ENCODE measurements at places on chromosomes 1 and 21.

DNA sequence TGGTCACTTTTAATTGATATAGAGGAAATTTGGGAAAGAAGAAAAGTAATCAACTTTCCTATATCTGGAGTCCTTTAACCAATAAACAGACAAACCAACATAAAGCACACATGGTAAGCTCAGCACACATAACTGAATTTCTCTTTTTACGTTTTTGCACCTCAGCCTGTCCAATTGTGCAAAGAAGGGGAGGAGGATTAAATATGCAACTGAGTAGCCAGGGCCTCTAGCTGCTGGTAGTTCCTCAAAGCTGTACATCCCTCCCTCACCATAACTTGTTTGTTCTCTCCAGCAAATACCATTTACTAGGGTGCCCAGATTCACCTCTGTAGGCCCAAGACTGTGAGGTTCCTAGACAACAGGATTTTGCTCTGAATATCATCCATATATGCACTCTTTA, 25.4 kb downstream of the ST6GALNAC5 start:
- no peak for DNase-seq

- DNase-seq = no peak
These were observed 640.1 kb downstream of the PTPRU start for GRCh38 chr1:29876441-29876840.

DNA sequence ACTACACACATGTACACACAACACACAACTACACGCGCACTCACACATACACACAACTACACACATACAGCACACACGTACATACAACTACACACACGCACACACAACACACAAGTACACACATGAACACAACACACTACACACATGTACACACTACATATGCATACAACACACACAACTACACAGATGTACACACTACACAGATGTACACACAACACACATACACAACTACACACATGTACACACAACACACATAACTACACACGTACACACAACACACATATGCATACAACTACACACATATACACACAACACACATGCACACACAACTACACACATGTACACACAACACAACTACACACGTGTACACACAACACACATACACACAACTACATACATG, 318.6 kb downstream of the CAMTA1 start:
- DNase-seq = no peak

DNA sequence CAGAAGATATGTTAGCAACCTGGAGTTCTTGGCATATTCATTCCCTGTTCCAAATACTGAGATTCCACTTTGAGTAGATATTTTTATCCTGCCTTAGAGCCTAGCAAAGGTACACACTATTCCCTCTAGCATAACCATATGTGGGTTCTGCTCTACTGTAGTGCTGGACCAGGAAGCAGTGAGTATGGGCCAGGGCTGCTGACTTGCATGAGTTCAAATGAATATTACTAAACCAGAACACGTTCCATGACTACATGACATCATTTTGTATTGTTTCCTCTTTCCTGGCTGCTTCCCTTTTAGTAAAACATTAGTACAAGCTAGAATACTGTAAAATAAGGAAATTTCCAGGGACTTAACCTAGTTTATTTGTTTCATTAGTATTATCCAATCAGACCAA, 41.1 kb downstream of the TNFSF18 start:
- DNase-seq = no peak

- DNase-seq = no peak
These were observed 1173.4 kb downstream of the AMY1C start for GRCh38 chr1:104923075-104923474.

GRCh38 chr1:76371941-76372340, 297.4 kb downstream of the ST6GALNAC3 start:
- no peak for DNase-seq

- no peak for DNase-seq
These were observed 34.8 kb upstream of the MYSM1 start for GRCh38 chr1:58734630-58735029.

DNA sequence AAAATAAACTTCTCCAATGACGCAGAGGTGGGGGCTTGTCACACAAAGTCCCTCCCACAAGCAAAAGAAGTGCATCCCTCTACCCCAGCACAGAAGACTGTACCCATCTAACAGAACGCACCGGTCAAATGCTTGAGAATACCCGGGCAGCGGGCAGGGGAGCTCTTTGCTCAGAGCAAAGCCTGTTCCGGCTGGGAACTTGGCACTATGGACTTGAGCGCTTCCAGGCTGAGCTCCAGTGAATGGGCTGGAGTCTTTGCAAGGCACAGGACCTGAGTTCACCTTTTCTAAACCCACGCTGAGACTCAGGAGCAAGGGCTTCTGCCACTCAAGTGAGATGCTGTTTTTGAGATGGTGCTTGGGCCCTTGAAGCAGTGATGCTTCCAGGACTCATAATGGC, 20.3 kb downstream of the RHBG start:
- no peak for DNase-seq

DNA sequence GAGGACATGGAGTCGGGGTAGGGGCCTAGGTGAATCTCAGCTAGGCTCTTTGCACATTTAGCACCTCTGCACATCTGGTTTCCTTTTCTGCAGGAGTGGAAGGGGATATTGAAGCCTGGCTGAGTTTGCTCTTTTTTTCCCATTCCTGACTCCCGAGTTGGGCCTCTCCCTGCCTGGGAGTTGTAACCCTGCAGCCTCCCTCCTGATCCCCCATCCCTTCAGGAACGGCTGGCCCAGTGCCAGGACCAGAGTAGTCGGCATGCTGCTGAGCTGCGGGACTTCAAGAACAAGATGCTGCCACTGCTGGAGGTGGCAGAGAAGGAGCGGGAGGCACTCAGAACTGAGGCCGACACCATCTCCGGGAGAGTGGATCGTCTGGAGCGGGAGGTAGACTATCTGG, 836 bp downstream of the OLFML3 start:
- DNase-seq = no peak

- DNase-seq = no peak
These were observed 133.6 kb downstream of the EIF4G3 start for GRCh38 chr1:21042929-21043605.

DNA sequence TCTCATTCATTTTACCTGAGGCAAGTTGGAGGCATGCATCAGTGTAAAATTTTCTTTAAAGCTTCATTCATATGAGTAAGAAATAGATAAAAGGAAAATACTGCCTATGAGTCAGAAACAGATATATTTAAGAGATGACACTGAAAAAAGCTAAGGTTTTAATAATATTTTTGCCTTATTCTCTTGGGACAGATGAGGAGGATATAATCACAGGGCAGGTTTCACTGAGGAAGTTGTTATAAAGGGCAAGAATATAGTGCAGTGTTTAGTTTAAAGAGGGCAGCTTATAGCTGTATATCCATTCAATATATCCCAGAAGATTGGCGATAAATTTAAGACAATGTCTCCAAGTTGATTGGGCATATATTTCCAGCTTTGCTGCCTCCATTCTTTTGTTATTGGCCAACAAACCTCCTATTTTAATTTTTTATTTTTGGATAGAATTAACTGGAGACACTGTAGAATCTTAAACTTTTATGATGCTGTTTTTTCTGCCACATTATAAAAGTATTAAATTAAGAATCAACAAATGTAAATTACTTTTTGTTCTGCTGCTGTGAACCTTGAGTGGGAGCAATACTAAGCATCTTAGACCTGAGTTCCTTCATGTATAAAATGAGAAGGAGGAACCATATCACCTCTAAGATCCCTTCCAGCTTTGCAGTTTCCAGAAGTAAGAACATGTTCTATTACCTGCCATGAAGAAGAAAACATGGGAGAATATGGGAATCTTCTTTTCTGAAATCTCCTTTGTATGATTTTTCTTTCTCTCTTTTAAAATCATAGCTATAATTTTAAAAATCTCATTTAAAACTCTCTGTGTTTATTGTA, 171.6 kb downstream of the S1PR1 start:
- DNase-seq = no peak

DNA sequence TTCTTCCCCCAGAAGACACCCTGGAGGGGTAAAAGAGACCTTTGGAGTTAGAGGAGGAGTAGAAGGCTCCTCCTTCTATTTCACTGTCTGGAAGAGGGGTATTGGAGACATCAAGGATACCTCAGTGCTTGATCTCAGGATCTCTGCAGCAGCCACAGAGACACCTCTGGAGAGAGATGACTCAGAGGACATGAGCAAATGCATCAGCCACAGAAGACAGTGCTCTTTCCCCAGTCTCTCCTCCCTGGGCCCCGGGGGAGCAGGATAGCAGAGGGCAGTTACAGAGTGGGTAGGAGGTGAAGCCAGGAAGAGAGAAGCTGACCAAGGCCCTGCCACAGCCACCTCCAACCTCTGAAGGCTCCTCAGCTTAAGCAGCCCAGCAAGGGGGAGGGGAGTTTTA, 15.3 kb upstream of the TEDDM1 start:
- no peak for DNase-seq

- DNase-seq = no peak
These were observed 19.4 kb downstream of the F11R start for GRCh38 chr1:161001525-161001924.

DNA sequence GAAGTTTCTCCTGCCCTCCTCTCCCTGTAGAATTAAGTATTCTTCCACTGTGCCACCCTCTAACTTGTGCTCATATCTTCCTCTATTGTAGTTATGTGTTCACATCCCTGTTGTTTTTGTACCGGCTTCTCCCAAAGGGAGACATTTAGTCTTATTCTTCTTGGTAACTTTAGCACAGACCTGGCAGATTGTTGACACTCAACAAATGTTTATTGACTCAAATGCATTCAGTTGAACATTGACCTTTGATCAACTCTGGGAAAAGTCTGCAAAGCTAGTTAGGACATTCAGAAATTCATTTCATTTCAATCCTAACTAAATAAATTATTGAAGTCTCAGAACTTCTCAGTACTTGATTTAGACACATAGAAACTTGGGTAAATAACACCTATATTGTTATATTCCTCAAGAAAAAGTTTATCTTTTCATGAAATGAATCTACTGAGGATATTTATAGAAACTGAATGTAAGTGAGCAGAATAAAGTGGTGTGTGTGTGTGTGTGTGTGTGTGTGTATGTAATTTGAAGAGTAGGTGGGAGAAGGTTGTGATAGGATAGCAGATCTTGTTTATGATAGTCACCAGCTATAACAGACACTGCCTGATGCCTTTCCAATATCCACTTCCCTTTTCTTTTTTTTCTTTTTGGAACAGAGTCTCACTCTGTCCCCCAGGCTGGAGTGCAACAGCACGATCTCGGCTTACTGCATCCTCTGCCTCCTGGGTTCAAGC, 872.4 kb upstream of the CXADR start:
- no peak for DNase-seq

DNA sequence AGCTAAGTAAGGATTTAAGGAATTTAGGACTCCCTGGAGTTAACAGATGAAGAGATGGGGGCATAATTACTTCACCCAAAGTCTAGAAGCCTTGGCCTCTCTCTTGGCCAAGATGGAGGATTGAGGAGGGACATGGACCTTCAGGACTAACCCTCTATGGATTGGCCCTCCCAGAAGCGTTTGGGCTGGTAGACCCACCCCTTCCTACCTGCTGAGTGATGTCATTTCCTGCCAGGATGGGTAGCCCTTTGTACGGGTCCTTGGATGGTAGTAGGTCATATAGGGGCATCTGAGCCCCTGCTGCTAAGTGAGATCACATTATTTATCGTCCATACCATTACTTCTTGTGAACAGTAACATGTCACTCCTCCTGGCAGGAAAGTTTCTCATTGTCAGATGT, 17.7 kb downstream of the LURAP1 start:
- no peak for DNase-seq

DNA sequence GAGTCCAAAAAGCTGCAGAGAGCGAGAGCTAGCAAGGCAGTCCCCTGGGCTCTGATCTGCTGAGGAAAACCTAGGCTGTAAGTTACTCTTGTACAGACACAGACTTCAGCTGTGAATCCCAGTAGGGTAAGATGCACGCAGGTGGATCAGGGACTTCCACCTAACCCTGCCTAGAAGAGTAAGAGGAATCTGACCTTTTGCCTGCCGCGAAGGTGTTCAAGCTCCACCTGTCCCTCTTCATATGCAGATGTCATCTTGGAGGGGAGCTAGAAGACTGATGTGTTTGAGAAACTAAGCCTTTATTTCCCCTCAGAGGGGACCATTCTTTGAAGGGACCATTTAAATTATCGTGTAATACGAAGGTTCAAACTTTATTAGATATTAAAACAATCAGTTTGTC, 108.6 kb upstream of the USP24 start:
- DNase-seq = no peak

DNA sequence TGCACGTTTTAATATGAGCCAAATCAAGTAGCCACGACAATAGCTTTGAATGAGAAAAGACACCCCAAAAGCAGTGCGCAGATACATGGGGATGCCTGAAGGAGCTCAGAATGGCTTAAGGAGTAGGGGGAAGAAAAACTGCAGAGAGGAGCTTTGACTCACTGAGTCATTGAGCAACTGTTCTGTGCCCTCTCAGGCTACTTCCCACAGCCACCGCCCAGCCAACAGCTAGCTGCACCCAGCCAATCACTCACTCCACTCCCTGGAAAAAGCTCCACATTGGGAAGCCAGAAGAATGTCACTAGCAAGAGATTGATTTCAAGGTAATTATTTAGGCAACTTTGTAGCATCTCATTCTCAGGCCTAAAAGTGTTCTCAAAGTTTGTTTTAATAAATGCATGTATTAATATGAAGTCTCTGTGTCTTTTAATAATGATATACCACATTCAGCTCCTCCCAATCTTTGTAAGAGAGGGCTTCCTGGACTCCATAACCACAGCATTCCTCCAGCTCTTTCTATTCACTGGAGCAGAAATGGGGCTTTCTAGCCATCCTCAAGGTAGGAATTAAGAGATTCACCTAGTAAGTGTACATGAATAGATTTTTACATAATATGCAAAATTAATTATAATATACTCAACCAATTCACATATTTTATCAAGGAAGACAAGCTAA, 16.8 kb downstream of the DUSP10 start:
- no peak for DNase-seq

DNA sequence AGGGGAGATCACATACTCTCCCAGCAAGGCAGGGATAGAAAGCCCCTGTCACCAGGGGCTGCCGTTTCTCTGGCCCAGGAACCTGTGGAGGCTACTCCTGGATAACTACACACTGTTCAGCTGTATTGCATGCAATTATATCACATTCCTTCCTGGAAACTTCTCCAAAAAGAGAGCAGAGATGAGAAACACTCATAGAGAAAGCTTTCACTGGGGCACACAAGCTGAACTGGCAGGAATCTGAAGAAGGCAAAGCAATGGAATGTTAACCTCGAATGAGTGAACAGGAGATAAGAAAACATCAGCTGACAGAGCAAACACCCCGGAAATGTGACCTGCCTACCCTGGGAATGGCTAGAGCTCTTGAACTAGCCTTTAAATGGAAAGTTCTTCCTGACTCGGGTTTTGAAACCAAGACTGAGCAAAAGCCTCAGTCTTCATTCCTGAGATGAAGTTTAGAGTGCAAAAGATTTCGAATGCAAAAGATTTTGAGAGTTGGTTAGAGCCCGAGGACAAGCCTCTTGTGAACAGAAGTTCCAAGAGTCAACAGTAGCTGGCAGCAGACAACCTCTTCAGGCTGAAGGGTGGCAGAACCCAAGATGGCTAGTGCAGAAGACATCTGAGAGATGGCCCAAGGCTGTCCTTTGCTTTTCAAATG, 32.3 kb downstream of the CCN1 start:
- DNase-seq = no peak
